CD4-positive, alpha-beta T cell treated with Interleukin-21 for 1 hour (primary cell): ENCODE measurements at places on chromosomes 13 and 19.
A peak's percentile ranks its signal among the peaks of the same experiment; 100 is the strongest.

DNA sequence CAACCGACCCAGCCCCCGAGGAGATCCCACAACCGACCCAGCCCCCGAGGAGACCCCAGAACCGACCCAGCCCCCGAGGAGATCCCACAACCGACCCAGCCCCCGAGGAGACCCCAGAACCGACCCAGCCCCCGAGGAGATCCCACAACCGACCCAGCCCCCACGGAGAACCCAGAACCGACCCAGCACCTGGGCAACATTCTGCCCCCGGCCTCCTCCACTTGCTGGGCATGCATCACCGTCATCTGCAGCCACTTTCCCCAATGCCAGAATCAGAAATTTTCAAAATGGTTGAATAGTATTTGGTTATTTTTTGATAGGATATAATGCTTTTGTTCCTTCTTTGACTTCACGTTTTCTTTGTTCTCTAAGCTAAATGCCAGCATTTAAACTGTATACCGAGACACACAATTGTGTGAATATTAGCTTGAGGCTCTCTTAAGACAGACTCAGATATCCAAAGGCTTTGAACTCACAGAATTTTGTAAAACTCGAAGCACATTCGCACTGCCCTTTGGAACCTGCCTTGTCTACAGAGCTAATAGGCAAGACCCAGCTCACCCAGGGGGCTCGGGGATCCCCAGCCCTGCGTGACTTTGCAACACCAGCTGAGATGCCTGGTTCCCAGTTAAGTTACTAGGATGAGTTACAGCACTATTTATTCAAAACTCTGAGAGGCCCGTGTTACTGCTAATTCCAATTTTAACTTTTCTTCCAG is 15.5 kb upstream of the RASA3 start:
- DNase-seq, result no peak

- DNase-seq, result no peak
Observed at GRCh38 chr13:37493775-37494174, 104.8 kb downstream of the POSTN start.

GRCh38 chr19:33296488-33296971 is 5.8 kb downstream of the CEBPA start:
- no peak for DNase-seq

DNA sequence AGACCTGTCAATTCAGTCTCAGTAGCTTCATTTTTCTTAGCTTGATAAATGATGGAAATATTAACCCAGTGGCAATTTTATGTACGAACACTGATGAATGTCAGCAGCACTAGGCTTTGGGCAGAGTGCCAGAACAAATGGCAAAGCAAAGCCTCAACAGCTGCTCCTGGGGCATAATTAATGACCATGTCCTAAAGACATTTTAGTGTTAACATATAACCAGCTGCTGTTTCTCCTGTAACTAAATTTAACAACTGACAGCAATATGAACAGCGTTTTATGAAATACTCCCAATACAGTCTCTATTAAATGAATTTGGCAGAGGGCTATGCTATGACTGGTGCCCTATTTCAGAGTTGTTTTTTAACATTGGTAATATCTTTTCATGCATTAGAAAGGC is 47.1 kb downstream of the ZNF568 start:
- DNase-seq, result no peak

- DNase-seq, result no peak
Observed at GRCh38 chr13:30715372-30715756, 20.0 kb upstream of the ALOX5AP start.

- DNase-seq, result no peak
Observed at GRCh38 chr13:75263741-75264407, 218.1 kb downstream of the TBC1D4 start.

GRCh38 chr13:111856571-111856970 is 210.4 kb upstream of the SOX1 start:
- DNase-seq, result no peak

- no peak for DNase-seq
Observed at GRCh38 chr13:77784515-77784914, 87.0 kb downstream of the SLAIN1 start.

DNA sequence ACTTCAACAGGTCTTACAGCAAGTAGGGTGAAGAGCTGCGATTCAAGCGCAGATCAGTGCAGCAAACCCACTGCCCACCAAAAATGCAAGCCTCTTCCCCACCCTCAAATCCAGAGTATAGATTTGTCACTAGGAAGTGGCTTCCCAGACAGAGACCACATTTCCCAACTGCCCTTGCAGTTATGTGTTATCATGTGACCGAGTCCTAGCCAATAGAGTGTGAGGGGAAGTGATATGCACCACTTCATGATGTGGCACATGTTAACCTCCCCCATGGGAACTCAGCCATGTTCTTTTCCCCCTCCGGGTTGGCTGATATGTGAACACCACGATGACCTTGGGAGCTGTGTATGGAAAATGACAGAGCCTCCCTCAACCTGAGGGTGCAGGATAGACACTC is 50.8 kb downstream of the MBD3L2B start:
- DNase-seq, result peak; percentile 26

DNA sequence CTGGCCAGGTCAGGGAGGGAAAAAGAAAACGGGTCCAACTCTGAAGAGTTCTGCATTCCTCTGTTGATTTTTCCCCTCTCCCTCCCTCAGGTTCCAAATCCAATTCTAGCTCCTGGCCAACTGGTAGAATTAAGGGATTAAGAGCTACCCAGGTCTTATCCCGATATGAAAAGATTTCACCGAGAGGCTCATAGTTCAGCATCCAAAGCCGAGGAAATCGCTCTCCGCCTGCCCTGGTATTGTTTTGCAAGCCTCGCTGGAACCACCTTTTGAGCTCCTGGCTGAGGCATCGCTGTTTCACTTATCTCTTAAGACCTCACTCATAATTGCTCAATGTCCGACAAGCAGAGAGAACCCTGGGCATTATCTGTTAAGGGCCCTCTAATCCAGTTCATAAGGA is 180.4 kb downstream of the URI1 start:
- DNase-seq, result no peak
